ENCODE measurements at places on chromosomes 5 and 9. TPM values are rescaled to one million over a fixed set of nuclear protein-coding genes. Genes with fewer than 3 reads are reported as not detected.

DNA sequence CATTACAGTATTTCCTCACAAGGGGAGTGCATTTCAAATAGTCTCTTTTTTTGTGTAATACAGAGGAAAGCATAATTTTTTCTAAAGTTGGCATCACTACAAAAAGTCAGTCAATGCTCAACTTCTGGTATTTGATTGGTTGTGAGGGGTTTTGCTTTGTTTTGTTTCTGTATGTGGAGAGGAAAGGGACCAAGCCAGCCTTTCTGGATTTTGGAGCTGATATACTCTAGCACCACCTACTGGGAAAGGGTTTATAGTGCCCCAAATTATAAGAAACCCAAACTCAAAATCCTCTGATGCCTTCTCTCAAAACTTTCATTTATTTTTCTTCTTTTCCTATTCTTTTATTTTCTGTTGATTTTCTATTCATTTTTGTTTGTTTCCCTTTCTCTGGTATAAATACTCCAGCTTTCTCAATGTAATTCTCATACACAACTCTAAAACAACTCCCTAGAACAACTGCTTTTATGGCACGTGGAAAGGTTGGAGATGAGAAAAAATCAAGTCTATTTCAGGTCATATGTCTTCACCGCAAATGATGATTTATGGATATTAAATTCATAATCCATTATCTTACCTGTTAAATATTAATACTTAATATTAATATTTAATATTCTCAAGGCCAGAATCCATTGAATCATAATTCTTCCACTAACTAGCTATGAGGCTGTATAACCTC lies 69.5 kb upstream of the ANXA1 start:
- H3K36me3 ChIP-seq, result no peaks in the 10 kb centered on the region
- DNase-seq, result no peak
- H3K27ac ChIP-seq, result no peak overlapping the region

FAM13B gene
- 24.6 TPM for total RNA-seq

- H3K4me3 ChIP-seq, result no peak overlapping the region
- no peak for DNase-seq
- H3K36me3 ChIP-seq, result no peaks in the 10 kb centered on the region
Measured at GRCh38 chr9:108277216-108277615, 578.6 kb downstream of the ACTL7B start.

DNA sequence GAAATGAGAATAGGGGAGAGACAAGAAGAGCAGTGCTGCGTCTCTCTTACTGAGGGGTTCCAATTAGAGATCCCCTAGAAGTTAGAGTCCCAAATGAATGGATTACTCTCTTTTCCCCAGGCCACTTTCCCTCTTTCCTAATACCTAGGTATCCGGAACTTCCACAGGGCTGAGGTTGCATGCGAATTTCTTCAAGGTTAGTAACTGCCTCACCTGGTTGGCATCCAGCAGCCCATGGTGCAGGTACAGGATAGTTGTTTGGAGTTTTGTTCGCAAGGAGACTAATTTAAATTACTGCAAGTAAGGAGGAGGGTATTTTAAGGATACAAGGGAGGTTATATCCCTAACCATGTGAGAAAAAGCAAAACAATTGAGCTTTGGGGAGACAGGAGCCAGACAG lies 52.4 kb upstream of the JAK2 start:
- peak overlapping the region; percentile 44 for H3K27ac ChIP-seq
- no peak for DNase-seq
- no peaks in the 10 kb centered on the region for H3K36me3 ChIP-seq
- H3K4me1 ChIP-seq, result peaks cover 5% of the 10 kb centered on the region

GRCh38 chr9:96617439-96618185 lies 2.0 kb downstream of the CDC14B start:
- peaks cover 3% of the 10 kb centered on the region for H3K4me1 ChIP-seq
- no peak overlapping the region for H3K27ac ChIP-seq
- H3K4me3 ChIP-seq, result peak overlapping the region; percentile 88
- H3K27me3 ChIP-seq, result no peaks in the 10 kb centered on the region
- DNase-seq, result no peak

- H3K4me3 ChIP-seq, result no peak overlapping the region
- H3K27me3 ChIP-seq, result no peaks in the 10 kb centered on the region
- DNase-seq, result no peak
- H3K4me1 ChIP-seq, result peaks cover 48% of the 10 kb centered on the region
Measured at GRCh38 chr5:179768326-179769085, 25.3 kb upstream of the LTC4S start.
